CD4-positive, alpha-beta T cell treated with Interleukin-10 for 1 hour (primary cell): ENCODE measurements at places on chromosomes 12 and 14.
A peak's percentile ranks its signal among the peaks of the same experiment; 100 is the strongest.

- peak; percentile 16 for DNase-seq
Observed at GRCh38 chr12:51922762-51923505, 15.6 kb downstream of the ACVRL1 start.

- no peak for DNase-seq
Observed at GRCh38 chr12:97530245-97530644, 67.6 kb downstream of the RMST start.

DNA sequence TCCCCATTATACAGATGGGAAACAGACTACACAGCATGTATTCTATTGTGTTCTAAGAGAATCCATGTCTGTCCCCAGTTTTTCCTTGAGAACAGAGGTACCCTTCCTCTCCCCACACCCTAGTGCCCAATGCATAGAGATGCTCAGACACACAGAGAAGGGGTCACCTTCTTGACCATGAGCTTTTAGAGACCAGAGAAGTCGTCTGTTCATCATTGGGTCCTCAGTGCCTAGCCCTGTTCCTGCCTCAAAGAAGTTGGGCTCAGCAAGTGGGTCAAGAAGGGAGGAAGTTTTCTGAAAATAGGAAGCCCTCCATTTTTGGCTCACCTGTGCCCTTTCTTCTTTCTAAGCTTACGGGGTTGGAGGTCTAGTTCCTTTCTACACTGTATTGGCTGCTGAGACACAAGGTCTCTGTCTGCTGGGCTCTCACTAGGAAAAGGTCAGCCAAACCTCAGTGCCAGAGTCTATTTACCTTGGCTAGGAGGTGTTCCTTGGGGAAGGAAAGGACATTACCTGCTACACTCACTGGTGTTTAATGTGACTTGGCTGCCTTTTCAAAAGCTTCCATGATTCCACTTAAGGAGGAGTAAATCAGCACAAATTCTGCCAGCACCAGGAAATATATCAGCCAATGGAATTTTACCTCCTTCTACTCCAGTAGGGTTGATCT is 198.5 kb upstream of the PWP1 start:
- DNase-seq = no peak

GRCh38 chr12:28108599-28108998 is 81.7 kb upstream of the CCDC91 start:
- peak; percentile 2 for DNase-seq

DNA sequence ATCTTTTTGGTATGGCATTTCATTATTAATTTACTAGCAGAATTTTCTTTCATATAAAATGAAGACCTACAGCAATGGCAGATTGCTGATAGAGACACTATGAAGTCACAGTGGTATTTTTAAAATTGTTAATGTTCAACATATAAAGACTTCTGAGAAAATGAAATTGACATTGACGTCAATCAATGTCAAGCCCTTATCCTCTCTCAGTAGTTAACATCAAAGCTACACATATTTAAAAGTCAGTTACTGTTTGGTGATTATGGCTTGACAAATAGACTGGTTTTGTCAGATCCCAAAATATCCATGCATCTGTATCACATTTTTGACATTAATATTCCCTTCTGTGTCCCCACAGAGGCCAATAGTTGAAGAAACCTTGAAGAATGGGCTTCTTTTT is 1069.1 kb upstream of the SEL1L start:
- no peak for DNase-seq

- no peak for DNase-seq
Observed at GRCh38 chr12:69583203-69583602, 2.1 kb upstream of the CCT2 start.

DNA sequence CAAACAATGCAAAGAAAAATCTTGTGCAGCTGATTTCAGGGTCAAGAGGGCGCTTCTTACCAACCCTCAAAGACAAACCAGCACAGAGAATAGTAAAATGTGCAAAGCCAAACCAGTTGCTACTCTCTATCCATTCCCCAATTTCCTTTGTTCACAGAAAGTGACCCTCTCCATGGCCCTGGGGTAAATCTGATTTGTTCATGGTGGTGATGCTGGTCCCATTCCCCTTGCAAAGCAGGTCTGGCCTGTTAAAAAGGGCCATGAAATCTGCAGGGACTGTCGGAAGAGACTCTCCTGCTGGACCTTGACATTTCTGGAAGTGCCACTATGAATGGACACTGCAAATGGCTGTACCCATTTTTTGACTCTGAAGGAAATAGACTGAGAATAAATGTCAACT is 113.5 kb downstream of the HMGA2 start:
- DNase-seq = no peak

DNA sequence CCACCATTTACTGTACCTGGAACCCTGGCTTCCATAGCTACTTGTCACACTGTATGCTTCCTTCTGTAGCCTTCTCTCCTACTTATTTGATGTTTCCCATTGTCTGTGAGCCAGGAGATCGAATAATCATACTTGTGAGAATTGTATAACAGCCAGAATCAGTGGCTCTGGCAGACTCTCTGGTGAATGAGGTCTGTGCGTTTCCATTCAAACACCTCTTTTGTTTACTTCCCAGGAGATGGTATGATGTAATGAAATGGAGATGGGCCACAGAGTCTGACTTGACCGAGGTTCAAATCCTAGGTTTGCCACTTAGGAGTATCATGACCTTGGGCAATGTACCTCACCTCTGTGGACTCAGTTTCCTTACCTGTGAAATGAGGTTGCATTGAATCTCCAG is 35.7 kb upstream of the CLMN start:
- no peak for DNase-seq

DNA sequence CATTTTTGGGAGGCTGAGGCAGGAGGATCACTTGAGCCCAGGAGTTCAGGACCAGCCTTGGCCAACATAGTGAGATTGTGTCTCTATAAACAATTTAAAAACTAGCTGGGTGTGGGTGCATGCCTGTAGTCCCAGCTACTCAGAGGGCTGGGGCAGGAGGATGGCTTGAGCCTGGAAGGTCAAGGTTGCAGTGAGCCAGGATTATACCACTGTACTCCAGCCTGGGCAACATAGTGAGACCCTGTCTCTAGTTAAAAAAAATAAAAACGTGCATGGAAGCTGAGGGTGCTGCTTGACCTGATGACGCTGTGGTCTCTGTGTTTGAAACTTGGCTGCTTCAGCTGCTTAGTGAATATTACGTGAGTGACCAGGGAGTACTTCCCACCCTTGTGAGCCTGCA is 89.7 kb downstream of the PPP2R5C start:
- no peak for DNase-seq

DNA sequence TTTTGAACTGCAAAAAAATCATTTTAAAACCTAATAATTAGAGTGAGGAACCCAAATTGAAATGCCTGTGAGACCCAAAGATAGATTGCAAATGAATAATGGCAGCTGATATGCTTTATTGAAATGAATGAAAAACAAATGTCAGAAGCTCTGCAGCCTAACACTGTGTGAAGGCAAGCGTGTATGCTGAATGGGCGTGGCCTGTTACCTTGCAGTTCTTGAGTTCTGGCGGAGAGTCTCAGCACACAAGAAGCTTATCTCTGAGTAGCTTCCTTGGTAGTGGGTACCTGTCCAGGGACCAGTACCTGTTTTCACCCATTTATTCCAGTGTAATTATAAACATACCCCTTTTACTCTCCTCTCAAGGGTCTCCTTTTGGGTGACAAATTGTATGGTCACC is 341.2 kb downstream of the NPAS3 start:
- DNase-seq = no peak

DNA sequence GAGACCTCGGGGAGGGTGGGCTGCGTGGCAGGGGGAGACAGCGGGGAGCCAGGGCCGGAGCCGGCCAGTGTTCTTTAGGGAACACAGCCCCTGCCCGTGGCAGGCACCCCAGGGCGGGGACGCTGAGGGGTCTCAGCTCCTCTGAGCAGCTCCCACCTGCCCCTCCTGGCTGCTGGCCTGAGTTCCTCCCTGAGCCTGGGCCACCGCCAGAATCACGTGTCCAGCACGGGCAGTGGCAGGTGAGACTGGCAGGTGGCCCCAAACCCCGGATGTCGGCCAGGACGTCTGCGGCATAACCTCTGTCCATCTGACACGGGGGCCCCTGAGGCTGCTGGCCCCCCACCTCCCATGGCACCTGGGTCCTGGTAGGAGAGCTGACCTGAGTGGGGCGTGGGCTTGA is 25.1 kb downstream of the NOC4L start:
- no peak for DNase-seq

DNA sequence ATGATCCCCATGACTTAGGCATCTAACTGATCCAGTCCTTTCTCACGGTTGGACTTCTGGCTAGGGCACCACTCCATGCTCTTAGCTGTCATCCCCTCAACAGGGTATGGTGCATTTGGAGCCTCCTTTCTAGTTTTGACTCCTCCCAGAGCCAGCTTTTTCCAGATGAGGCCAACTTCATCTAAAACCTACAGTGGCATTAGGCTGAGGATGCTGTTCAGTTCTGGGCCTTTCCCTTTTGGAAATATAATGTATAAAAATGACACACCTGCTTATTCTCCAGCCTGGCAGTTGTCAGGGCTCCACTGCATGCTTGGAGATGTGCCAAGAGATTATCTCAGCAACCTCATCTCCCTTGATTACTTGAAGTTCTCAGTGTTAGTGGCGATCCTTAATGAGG is 239.7 kb downstream of the EMP1 start:
- DNase-seq = no peak

DNA sequence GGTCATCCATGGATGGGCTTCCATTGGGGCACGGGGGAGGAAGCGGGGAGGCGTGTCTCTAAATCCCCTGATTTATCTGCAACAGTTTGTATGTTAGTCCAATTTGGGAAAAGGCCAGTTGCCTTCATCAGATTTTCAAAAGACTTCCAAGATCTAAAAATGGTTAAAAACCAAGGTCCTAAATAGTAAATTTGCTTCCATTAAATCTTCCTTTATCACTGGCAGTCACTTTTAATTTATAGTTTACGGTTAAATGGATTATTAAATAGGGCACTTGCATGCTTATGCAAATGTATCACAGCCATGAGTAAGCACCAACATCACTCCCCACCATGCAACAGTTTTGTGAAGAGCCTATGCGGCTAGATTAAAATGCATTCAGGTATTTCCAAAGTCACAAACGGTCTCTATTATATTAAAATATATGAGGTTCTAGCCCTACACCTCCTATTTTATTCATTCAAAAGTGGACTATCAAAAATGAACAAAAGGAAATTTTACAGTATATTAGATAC is 108.2 kb upstream of the GPHB5 start:
- DNase-seq = no peak

DNA sequence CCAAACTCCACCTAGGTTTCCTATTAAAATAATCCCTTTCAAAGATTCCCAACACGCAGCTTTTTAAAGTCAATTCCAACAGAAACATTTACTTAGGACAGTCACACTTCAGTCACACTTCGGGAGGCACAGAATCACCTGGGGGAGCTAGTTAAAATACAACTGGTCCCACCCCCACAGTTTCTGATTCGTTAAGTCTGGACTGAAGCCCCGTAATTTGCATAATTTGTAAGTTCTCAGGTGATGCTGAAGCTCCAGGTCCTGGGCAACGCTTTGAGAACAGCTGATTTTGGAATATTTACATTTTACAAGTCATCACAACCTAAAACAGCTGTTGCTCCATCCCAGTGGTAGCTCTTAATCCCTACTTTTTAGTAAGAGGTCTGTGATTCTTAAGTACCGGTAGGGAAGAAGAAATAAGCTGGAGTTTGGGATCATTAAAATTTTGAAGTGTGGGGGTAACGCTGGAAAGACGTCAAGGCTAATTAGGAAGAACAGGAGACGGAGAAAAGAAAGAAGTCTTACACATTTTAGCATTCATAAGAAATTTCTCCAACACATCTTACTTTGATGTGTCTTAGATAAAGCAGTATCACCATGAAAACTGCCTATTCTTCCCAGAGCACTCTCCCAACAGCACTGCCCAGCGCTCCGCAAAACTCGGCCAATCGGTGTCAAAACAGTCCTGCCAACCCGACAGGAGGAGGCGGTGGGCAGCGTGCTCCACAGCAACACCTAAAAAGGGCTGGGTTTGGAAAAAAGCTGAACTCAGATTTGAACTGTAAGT is 1.1 kb downstream of the IPO8 start:
- peak; percentile 8 for DNase-seq

DNA sequence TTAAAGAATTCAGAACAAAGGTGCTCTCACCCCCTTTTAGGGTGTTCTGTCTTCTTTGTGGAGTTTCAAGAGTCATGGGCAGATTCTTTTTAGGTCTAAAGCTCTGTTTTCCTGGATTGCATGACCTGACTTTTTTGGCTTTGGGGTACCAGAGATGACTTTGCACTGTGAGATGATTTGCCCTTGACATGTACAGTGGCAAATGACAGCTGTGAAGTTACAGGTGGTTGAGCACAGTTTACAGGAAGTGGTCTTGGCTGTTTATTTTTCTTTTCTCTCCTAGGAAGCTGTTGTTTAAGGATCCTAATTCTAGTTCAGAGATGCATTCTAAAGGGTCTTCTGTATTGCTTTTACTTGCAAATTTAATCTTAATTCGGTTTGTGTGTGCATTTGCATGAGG is 83.8 kb upstream of the METAP2 start:
- no peak for DNase-seq

GRCh38 chr14:22887990-22888378 is 5.0 kb downstream of the REM2 start:
- DNase-seq = peak; percentile 29

DNA sequence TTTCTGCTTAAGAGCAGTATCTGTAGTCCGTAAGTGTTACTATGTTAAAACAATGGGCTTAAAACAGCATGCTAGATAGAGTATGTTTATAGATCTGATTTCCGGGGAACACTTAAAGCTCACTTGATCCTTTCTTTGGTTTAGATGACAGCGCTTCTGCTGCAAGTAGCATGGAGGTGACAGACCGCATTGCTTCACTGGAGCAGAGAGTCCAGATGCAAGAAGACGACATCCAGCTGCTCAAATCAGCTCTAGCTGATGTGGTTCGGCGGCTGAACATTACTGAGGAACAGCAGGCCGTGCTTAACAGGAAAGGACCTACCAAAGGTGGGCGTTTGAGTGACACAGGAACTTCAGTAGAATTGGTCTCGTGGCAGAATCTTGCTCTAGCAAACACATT is 57.5 kb downstream of the EML1 start:
- DNase-seq = no peak

DNA sequence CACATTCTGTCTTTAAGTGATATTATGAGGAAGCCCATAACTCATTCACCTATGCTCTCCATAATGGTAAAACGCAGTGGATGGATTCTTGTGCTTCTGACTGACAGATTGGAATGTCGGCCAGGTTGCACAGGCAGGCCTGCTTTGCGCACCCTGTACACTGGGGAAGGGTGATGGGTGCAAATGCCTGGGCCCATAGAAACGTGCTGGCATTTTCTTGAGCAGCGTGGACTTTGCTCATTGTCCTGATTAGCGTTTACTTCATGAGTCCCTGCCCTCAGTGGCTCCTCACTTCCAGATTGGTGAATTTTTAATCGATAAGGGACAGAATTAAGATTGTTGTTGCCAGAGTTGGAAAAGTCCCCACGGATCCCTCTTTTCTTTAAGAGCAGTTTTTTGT is 80.9 kb upstream of the TRAF3 start:
- DNase-seq = no peak

- DNase-seq = peak; percentile 68
Observed at GRCh38 chr14:20855652-20856291, 35.4 kb upstream of the RNASE3 start.

GRCh38 chr14:102442241-102443211 is 67.0 kb downstream of the ANKRD9 start:
- DNase-seq = no peak

- no peak for DNase-seq
Observed at GRCh38 chr14:75343911-75344310, 65.3 kb downstream of the FOS start.

- no peak for DNase-seq
Observed at GRCh38 chr12:132619386-132620112, 973 bp downstream of the P2RX2 start.
